ENCODE measurements at places on chromosomes 4 and X.

DNA sequence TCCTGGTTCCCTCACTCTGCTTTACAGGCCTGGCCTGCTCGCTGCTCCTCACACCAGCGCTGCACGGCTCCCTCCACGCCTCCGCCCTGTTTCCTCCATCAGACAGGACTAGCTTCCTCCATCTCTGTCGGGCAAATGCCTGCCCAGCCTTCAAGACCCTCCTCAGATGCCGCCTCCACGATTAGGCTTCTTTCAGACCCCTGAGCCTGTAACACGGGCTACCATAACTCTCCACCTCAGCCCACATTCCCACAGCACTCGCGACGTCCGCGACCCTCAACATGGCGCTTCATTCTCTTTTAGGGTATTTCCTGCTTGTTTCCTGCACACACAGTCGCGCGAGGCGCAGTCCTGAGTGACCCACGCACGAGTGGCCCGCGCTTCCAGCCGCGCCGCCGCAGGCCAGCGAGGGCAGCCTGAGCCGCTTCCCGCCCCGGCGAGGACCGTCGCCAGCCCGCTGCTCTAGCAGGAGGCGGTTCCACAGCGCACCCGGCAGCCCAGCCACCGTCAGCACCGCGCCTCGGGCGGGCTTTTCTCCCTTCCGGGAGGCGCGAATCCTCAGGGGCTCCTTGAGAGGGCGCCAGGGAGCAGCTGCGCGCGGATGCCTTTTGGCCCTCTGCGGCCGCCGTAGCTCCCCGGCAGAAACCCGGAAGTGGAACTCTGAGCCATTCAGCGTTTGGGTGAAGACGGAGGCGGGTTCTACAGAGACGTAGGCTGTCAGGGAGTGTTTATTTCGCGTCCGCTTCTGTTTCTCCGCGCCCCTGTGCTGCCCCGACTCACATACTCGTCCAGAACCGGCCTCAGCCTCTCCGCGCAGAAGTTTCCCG lies at the start of gene FRG1:
TSS of gene FRG1 (plus strand) at position 695 of the 827 bp plus-strand sequence. CDS start 138 bp downstream, outside the sequence.
- no peak for DNase-seq

DNA sequence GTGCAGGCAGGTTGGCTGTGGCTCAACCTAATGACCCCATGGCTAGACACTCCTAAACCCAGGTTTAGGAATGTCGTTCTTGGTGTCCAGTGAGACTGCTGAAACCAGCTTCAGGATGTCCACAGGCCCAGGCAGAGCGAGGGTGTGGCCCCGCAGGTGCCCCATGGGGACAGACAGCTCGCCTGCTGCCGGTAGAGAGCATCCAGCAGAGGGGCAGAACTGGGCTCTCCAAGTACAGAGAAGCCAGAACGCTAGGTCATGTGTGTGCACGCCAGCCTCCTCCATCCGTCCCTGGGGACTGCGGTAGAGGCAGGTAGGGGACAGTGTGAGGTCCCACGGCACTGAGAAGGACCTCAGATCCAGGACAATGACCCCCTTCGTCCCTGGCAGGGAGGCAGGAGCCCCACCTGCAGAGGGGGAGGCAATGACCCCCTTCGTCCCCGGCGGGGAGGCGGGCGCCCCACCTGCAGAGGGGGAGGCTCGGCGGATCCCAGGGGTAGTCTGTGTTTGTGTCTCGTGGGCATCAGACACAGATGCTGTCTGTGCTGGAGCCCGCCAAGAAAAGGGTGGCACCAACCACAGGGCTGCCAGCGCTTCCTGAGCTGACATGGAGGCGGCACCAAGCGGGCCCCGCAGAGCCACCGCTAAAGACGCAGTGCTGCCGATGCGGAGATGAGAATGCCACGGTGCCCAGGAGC lies 118.4 kb downstream of the FAM53A start:
- DNase-seq: no peak

- DNase-seq: no peak
Observed at GRCh38 chr4:123200051-123200940, 196.3 kb upstream of the SPRY1 start.

- no peak for DNase-seq
Observed at GRCh38 chr4:171348090-171348489, 465.1 kb upstream of the GALNTL6 start.

- DNase-seq: no peak
Observed at GRCh38 chr4:74474345-74475090, 29.6 kb downstream of the AREG start.

DNA sequence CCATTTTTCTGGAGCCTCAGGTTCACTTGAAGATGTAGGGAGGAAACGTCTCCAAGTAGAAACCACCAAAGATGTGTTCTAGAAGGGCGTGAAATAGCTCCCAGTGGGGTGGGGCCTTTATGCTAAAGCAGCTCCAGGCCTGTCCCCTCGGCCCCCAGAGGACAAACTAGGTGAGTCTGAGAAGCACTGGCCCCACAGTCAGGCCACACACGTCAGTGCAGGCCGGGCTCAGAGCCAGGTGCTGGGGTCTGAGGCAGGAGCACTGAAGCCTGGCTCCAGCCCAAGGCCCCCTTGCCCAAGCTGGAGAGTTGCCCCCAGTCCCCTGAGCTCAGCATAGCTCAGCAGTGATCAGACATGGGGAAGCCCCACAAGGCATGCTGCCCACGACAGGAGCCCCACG lies 95.4 kb upstream of the PSAPL1 start:
- DNase-seq: no peak

DNA sequence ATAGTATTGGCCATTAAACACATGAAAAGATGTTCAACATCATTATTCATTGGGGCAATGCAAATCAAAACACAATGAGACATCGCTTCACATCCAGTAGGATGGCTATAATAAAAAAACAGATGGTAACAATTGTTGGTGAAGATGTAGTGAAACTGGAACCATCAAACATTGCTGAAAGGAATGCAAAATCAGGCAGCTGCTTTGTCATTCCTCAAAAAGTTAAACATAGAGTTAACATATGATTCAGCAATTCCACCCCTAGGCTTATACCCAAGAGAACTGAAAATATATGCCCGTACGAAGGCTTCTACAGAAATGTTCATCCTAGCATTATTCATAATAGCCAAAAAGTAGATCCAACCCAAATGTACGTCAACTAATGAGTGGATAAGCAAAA lies 144.0 kb upstream of the NAP1L5 start:
- DNase-seq: no peak

- DNase-seq: no peak
Observed at GRCh38 chrX:133580625-133581024, 165.3 kb upstream of the GPC4 start.

GRCh38 chr4:188078116-188078515 lies 31.3 kb downstream of the TRIML2 start:
- DNase-seq: peak; percentile 37

- no peak for DNase-seq
Observed at GRCh38 chr4:791898-792625, 33.9 kb downstream of the CPLX1 start.

DNA sequence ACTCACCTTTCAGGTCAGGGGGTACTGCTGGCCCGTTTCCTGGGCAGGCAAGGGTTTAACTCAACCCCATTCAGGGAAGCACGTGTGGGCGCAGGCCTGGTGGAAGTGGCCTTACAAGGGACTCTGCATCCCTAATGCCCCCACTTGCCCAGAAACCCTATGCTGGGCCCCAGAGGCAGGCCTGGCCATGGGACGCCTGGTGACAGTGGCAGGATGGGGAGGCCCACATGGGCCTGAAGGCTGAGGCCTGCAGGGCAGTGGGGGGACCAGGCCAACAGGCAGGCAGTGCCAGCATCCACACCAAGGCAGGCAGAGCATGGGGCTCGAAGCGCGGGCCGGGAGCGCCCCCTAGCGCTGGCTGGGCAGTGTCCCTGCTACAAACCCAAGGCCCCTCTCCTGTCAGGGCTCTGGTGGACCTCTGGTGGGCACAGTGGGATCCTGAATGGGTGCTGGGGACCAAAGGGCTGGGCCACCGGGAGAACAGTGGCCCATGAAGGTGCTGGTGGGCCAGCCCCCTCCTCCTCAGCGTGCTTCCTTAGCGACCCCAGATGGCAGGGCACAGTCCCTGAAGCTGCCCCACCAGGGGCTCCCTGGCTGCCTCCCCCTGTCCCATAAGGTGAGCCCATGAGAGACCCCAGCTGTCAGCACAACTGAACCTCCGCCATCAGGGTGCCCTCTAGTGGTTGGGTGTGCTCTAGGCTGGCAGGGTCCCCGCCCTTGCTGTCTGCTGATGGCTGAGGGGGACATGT lies 16.8 kb downstream of the FGFR3 start:
- DNase-seq: peak; percentile 55

DNA sequence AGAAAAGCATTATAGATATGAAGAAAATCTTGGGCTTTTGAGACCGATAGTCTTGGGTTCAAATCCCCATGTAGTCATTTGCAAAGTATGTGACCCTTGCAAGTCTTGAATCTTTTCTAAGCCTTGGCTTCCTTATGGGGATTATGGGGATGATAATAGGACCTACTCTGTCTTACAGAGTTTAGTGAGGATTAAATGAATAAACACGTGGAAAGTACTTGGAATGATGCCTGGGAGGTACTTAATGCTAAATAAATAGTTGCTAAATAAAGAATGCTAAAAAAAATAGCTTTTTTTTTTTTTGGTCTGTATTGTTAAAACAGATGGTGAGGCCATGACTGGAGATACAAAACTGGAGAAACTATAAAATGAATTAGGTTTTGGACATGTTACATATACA lies 292.7 kb downstream of the GPAT3 start:
- DNase-seq: no peak

GRCh38 chr4:110486256-110486655 lies 10.3 kb downstream of the ENPEP start:
- no peak for DNase-seq

DNA sequence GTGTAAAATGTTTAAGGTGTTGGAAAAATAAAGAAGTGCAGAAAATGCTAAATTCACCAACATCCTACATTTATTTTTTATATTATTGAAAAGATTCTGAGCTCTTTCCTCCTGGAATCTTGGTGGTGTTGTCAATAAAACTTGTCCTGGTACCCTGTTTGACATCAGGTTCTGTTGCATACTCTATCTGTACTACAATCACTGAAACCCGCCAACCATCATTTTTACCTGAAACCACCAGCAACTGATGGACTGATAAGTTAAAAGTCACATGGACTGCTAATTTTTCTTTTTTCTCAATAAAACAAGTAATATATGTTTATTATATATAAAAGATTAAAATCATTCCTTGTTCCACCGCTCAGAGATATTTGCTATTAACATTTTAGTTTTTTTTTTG lies 23.4 kb downstream of the STAP1 start:
- DNase-seq: no peak

GRCh38 chr4:113080050-113080449 lies 30.6 kb downstream of the ANK2 start:
- DNase-seq: no peak

- DNase-seq: no peak
Observed at GRCh38 chrX:348461-349117, 30.0 kb upstream of the GTPBP6 start.

DNA sequence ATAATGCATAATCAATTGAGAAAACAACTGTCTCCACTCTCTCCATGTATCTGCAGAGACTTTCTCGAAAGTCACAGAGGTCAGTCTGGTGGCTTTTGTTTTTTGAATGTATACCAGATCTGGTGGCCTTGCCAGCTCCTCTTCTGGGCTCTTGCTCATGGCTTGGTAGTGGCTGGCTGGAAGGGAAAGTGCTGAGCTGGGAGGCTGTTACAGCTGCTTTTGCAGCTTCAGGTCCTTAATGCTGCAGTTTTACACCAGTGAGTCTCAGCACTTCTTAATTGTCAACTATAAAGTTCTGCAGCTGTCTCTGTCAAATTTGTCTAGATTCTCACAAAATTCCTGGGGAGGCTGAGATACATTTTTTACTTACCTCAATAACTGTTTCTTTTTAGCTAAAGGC lies 390.0 kb downstream of the GRXCR1 start:
- DNase-seq: no peak

DNA sequence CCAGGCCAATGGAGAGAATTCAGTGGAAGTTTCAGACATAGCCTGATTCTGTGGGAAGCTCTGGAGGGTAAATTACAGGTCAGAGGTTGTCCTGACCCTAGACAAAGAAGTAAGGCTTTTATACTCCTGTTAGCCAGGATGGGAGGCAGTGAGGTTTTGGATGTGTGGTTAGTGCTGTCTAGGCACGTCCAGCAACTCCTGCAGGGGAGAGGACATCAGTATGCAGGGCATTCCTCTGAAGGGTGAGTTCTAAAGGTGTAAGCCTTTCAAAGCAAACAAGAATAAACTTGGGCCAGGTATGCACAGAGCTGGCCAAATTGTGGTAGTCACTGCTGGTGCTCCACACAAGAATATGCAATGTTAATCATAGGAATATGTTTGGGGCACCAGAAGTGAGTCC lies 562.5 kb downstream of the CCSER1 start:
- no peak for DNase-seq

DNA sequence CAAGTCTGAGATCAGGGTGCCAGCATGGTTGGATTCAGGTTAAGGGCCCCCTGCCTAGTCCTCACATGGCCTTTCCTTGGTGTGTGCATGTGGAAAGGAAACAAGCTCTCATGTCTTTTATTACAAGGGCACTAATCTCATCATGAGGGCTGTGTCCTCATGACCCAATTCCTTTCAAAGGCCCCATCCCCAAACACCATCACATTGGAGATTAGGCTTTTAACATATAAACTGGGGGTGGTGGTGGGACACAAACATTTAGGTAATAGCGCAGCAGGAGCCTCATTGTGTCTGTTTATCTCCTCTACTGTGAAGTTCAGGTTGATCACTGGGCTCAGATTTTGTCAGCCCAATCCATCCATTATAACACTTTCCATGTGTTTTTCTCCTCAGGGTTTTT lies 41.0 kb downstream of the BEX3 start:
- DNase-seq: no peak

GRCh38 chr4:1459081-1459721 lies 53.0 kb upstream of the NKX1-1 start:
- DNase-seq: no peak

GRCh38 chrX:120380699-120381098 lies 18.8 kb downstream of the ATP1B4 start:
- no peak for DNase-seq

DNA sequence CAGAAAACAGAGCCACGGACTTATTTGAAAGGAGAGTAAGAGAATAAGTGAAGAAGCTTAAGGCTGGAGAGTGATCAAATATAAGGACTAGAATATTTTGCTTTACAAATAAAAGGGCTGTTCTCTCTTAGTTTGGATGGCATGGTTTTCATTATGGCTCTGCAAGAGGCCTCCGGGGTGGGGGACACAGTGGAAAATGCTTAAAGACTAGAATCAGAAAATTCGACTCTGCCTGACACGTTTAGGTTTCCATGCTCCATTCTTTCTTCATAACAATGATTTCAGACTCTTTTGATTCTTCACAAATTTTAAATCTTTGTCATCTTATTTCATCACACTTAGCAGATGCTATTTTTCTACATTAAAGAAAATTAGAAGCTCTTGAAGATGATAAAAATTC lies 632.4 kb upstream of the BOD1L1 start:
- DNase-seq: no peak

- DNase-seq: no peak
Observed at GRCh38 chrX:96474741-96475125, 209.9 kb upstream of the DIAPH2 start.

- no peak for DNase-seq
Observed at GRCh38 chr4:2662598-2662997, 93.5 kb downstream of the TNIP2 start.

- DNase-seq: no peak
Observed at GRCh38 chr4:38785901-38786402, 3.2 kb upstream of the TLR10 start.

GRCh38 chr4:166318810-166319525 lies 445.9 kb downstream of the TLL1 start:
- no peak for DNase-seq
